ENCODE measurements at places on chromosomes 3 and 15.

DNA sequence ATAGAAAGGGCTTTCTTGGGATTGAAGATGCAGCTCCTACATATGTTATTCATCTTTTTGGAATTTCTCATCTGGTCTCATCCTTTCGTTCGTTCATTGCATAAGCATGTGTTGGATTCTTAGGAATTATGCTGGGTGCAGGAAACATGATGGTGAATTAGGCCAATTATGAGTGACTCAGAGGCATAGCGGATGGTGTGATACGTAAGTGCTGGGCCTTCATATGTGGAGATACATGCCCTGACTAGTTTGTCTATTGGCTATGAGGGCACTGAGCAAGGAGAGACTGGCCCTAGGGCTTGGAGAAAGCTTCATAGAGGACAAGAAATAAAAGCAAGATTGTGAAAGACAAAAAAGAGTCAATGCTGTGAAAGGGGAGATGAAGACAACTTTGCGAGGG is 235.1 kb downstream of the MYRIP start:
- DNase-seq: no peak

DNA sequence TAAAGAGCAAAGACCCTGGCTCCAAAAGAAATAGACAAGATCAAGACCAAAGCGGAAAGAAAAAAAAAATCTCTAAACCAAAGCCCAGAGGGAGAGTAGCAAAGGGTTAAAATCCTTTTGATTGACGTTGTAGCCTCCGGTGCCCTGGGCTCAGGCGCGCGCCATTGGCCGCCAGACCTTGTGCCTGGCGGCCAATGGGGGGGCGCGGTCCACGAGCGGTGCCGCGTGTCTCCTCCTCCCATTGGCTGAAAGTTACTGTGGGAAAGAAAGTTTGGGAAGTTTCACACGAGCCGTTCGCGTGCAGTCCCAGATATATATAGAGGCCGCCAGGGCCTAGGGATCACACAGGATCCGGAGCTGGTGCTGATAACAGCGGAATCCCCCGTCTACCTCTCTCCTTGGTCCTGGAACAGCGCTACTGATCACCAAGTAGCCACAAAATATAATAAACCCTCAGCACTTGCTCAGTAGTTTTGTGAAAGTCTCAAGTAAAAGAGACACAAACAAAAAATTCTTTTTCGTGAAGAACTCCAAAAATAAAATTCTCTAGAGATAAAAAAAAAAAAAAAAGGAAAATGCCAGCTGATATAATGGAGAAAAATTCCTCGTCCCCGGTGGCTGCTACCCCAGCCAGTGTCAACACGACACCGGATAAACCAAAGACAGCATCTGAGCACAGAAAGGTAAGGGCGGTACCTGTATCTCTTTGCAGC is at the start of gene HES1:
TSS of gene HES1 (plus strand) at position 343 of the 713 bp plus-strand sequence. CDS start at position 576, 233 bp downstream.
- DNase-seq: peak; percentile 91

DNA sequence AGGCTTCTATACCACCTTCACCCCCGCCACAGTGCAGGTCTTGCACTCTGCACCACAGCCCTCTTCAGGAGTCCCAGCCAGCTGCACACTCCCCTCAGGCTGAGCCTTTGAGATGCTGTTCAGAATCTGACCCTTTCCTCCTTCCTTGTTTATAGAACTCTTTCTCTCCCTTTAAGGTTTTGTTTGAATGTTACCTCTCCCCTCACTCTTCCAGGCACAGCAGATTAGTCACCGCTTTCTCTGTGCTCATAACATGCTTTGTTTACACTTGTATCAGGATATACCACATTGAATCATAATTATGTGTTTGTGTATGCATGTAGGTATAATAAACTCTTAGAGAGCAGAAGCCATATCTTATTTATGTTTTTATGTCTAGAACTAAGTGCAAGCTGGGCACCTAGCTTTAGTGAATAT is 168.4 kb upstream of the BCL6 start:
- no peak for DNase-seq

DNA sequence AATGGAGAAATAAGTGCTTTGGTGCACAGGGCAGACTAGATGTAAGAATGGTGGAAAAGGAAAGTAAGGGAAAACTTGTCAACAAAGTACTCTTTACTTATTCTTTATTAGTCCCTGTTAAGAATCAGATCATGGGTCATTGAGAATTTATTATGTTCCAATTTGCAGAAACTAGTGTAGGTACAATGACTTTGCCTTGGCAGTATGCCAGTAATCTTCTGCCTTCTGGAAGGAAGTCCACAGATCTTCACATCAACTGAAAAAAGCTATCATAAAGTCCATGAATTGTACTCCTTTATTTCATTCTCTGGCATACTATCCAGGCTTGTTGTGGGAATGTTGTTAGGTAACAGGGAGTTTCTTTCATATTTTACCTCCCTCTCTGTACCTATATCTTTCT is 88.2 kb upstream of the FLNB start:
- no peak for DNase-seq

DNA sequence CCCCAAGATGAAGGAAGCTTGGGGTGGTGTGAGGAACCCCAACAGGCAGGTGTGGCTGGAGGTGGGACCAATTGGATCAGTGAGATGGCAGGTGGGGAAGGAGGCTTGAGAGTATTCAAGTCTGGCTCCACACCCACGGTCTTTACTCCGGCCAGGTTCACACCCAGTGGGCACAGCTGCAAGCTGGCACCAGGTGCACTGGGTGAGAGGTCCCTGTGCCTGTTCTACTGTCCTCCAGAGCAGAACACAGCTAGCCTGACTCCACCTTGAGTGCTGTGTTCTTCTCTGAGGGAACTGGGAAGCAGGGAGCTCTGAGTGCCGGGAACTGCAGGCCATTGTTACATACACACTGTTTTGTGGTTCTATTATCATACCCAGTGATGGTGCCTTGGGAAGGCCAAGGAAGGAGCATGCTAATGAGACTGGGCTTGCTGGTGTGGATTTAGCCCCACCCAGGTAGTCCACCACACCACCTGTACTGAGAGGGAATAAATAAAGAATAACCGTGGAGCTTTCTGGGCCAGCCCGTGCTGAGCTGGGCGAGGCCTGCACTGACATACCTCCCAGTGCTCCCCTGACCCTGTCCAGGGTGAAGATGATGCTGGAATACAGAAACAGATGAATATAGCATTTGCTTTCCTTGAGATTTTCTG is 93.4 kb downstream of the ABHD5 start:
- no peak for DNase-seq

GRCh38 chr15:79562899-79563298 is 130.8 kb downstream of the MINAR1 start:
- no peak for DNase-seq

DNA sequence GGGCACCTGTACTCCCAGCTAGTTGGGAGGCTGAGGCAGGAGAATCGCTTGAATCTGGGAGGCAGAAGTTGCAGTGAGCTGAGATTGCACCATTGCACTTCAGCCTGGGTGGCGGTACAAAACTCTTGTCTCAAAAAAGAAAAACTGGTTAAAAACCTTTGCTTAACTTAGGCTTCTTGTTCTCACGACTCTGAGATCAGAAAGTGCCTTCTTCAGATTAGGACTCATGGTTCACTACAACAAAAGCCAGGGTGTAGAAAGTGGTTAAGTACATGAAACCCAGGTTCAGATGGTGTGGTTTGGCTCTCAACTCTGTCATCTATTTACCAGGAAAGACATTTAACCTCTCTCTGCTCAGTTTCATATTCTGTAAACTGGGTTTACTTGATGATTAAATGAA is 168.4 kb downstream of the TUSC7 start:
- no peak for DNase-seq

GRCh38 chr3:171542976-171543375 is 82.8 kb upstream of the TNIK start:
- no peak for DNase-seq

DNA sequence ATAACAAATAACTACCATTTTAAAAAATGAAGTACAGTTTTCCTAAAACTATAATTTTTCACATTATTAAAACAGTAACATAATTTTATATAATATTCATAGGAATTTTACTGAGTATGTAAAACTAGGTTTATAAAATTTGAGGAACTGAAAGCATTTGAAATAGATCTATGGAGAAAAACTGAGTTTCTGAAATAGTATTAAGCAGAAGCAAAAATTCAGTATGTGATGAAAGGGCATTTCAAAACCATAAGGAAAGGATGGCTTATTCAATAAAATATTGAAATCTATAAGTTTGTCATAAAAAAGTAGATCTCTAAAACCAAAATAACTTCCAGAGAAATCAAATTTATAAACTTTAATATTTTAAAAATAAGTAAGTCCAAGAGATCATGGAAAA is 53.4 kb downstream of the GBE1 start:
- no peak for DNase-seq

GRCh38 chr3:127003175-127003555 is 20.2 kb downstream of the PLXNA1 start:
- no peak for DNase-seq

All from NCI-H345 (cell line).